ENCODE measurements at places on chromosomes 4 and X.

GRCh38 chr4:3367866-3368265 lies 73.9 kb upstream of the HGFAC start:
- DNase-seq: no peak

DNA sequence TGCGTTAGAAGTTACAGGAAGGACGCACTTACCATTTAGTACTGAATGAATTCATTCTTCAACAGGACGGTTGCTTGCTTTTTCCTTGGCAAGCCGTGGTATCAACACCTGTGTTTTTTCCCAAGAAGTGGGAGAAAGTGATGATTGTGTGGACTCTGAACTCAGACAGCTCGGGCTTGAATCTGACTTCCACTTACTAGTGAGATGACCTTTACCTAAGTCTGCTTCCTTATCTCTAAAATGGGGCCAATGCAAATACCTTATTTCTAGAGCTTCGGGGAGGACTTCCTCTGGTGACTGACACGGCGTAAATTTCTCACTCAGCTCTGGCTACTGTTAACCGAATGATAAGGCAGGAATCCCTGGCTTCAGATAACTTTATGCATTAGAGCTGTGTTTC lies 146.8 kb upstream of the RBPJ start:
- no peak for DNase-seq

- no peak for DNase-seq
Observed at GRCh38 chr4:151743128-151743854, 17.5 kb downstream of the GATB start.

GRCh38 chr4:20433097-20433705 lies 181.5 kb downstream of the SLIT2 start:
- DNase-seq: no peak

DNA sequence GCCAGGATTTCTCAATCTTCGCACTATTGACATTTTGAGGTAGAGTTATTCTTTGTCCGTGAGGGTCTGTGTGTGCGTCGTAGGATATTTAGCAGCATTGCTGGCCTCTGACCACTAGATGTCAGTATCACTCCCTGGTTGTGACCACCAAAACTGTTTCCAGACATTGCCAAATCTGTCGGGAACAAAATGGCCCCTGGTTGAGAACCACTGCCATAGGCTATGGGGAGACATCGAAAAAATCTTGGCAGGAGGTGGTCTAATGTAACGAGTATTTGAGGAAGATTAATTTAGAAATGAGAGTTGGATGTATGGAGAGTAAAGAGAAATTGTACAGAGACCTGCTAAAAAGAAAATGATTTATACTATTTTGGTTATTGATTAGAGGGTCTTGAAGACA lies 108.4 kb downstream of the DOCK11 start:
- DNase-seq: peak; percentile 12

GRCh38 chr4:55386840-55387239 lies 8.9 kb upstream of the TMEM165 start:
- DNase-seq: no peak

- DNase-seq: no peak
Observed at GRCh38 chr4:107599841-107600240, 120.2 kb downstream of the PAPSS1 start.

- DNase-seq: no peak
Observed at GRCh38 chr4:46937493-46937892, 28.4 kb upstream of the COX7B2 start.

GRCh38 chr4:171718069-171718468 lies 95.1 kb upstream of the GALNTL6 start:
- no peak for DNase-seq

- DNase-seq: no peak
Observed at GRCh38 chrX:1909419-1910206, 294.8 kb downstream of the ASMT start.

DNA sequence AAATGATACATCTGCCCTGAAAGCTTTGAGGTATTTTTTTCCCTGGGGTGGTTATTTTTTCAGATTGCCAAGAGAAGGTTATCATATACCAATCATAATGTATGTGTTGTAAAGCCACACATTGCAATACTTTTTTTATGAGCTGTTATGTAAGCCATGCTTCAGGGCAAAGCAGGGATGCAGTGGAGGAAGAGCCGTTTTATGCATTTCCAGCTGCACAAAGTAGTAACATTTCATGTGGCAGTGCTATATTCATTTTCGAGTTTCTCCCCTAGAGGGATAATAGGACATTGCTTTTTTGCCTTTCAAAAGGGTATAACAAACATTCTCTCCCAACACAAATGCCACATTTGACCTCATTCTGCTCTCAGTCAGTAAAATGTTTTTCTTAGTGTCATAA lies 68.5 kb downstream of the GALNT7 start:
- DNase-seq: no peak

DNA sequence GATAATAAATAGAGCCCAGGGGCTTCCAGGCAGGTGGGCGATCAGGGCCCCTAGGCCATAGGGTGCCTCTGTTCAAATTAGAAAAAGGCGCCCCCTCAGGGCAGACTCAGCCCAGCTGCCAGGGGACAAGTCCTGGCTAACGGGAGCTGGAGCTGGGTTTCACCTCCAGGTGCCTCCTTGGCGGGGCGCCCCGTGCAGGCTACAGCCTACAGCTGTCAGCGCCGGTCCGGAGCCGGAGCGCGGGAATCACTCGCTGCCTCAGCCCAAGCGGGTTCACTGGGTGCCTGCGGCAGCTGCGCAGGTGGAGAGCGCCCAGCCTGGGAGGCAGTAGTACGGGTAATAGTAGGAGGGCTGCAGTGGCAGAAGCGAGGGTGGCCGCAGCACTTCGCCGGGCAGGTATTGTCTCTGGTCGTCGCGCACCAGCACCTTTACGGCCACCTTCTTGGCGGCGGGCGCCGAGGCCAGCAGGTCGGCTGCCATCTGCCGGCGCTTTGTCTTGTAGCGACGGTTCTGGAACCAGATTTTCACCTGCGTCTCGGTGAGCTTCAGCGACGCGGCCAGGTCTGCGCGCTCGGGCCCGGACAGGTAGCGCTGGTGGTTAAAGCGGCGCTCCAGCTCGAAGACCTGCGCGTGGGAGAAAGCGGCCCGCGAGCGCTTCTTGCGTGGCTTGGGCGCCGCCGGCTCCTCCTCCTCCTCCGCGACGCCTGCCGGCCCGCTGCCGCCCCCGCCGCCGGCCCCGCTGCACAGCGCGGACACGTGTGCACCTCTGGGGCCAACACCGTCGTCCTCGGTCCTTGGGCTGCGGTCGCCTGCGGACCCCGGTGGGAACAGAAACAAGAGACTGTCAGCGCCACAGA lies 2.4 kb downstream of the NKX3-2 start:
- DNase-seq: no peak

- DNase-seq: no peak
Observed at GRCh38 chr4:185224597-185224996, 15.2 kb downstream of the SNX25 start.

DNA sequence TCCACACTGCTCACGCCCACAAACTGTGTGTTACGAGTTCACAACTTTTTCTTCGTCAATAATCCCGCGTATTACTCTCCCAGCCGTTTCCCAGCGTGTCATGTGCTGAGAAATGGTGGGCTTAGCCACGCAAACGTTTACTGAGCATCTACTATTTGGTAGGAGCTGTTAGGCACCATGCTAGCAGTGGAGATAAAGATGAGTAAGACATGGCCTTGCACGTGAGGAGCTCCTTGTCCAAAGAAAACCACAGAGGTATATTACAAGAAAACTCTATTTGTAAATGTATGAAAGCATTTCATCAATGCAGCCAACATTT lies 821 bp upstream of the TMEM128 start:
- no peak for DNase-seq

DNA sequence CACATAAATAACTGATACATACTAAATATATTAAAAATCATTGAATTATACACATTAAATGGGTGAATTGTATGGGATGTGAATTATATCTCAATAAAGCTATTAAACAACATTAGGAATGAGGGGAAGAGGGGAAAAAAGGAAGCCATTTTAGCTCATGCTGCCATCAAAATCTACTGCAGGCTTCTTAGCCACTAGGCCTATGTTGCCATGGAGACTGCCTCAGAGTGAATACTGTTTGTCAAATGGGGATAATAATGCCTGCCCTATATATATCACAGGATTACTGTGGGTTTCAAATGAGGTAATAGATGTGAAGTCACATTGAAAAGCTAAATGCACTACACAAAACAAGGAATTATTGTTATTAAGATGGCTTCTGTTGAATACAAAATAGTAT lies 21.2 kb downstream of the TMEM255A start:
- no peak for DNase-seq

DNA sequence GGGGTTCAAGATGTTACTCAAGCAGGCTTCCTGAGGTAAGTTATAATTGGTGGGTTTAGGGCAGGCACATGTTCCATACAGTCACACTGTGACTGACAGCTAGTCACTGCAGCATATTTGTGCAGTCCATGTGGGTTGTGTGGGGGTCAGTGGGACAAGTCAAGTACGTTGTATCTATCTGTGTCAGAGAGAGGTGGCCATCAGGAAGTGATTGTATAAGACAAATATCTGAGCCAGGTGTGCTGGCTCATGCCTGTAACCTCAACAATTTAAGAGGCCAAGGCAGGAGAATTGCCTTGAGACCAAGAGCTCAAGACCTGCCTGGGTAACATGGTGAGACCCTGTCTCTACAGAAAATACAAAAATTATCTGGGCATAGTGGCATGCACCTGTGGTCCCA lies 509.3 kb downstream of the CENPC start:
- DNase-seq: no peak

- no peak for DNase-seq
Observed at GRCh38 chr4:38334791-38335190, 329.2 kb upstream of the KLF3 start.

DNA sequence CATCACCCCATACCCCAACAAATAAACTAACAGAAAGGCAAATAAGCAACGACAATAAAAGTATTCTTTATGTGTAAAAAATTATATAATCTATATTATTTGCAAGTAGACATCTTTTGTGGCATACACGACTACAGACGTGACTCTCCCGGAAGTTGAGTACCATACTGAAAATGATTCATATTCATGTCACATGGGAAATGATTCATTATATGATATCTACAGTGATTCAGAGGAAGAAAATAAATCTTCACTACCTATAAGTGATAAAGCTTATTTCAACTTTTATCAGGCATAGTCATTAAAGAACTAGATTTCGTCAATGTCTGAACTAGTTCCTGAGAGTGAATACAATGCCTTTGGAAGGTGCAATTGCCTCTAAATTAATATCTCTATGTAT lies 4.6 kb upstream of the ANTXR2 start:
- no peak for DNase-seq

GRCh38 chr4:33780952-33781791 lies 2463.1 kb downstream of the ARAP2 start:
- DNase-seq: no peak

DNA sequence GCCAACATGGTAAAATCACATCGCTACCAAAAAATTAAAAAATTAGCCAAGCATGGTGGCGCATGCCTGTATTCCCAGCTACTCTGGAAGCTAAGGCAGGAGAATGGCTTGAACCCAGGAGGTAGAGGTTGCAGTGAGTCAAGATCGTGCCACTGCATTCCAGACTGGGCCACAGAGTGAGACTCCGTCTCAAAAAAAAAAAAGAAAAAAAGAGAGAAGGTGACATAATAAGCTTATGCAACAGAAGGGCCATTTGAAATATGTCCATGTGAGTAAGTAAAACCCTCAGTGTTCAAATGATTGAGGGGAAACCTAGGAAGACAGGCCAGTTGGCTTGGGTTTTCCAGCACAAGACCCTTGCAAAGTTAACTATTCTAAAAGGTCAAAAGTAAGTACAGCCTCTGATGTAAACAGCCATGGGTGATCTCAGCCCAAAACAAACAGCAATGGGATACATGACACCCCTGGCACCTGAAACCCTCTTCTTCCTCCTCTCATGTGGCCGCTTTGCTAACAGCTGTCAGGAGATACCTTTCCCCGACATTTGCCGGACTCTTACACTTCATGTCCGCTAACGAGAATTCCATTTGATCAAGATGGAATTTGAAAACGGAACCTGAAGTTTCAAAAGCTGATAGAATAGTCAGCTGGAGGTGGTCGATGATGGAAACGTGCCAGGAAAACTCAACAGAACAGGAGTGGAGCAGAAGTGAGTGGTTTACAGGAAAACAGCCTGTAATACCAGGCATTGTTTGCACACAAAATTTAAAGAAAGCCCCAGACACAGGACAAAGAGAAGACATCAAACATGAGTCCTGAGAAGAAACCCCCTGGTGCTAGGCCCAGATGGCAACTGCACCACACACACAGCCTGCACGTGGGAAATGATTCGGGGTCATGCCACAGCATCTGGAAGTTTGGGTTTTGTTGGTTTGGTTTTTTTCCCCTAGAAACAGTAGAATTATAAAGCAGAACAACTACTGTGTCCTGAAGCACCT lies 93.0 kb upstream of the STS start:
- DNase-seq: no peak

DNA sequence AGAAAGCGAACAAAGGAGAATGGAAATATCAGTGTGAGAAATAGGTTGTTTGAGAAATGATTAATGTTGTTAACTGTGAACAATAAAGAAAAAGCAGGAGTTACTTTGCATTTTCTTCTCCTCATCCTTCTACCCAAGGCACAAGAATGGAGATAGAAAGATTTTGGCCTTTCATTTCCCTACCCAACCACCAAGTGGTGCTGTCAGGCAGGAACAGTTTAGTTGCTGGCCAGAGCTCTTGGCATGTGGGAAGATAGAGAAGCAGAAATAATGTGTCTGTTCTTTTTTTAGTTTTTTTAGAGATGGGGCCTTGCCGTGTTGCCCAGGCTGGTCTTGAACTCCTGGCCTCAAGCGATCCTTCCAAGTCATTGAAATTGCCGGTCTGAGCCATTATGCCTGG lies 12.8 kb downstream of the HOPX start:
- DNase-seq: no peak

DNA sequence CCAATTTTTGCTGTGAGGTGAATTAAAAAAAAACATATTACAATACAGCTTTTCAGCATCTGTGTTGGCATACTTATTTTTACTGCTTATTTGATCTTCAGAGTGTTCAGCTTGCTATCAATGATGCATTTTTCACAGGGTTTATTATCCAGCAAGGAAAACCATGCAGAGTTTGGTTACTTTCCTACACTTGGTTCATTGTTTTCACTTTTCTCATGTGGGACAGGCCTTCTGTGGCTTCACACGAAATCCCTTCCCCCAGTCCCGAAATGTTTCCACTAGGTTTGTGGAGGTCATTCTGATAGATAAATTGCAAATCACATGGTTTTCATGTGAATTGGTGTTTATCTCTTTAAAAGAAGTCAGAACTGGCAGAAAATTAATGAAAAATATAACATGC lies 205.8 kb downstream of the SPCS3 start:
- DNase-seq: no peak

Measured in activated naive CD8-positive, alpha-beta T cell treated with anti-CD3 and anti-CD28 coated beads for 36 hours (primary cell).